GM23248 (cell line): ENCODE measurements at places on chromosomes 16 and 17. TPM values are rescaled to one million over a fixed set of nuclear protein-coding genes. Genes with fewer than 3 reads are reported as not detected.

DNA sequence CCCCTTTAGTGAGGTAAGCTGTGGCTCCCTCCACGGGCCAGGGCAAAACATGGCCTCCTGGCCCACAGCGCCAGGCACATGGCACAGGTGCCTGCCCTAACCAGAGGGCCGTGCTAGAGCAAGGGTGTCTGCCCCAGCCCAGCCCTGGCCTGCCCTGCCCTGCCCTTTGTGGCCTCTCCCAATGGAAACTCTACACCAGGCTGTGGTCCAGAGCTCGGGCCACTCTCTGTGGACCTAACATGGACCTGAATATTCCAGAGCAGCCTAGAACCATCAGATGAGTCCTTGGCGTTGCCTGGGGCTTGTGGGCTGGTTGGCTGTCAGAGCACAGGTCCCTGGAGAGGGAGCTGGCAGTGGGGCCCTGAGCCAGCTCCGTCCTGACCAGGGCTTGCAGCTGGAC is 8.0 kb upstream of the MRPL12 start:
- no peak for DNase-seq

GRCh38 chr17:80730739-80731138 is 186.1 kb downstream of the RPTOR start:
- no peak for DNase-seq

GRCh38 chr16:29765167-29766032 is 12.7 kb upstream of the ZG16 start:
- no peak for DNase-seq

- peak; percentile 59 for DNase-seq
Observed at GRCh38 chr17:61647047-61647446, 56.0 kb upstream of the NACA2 start.

- no peak for DNase-seq
Observed at GRCh38 chr16:87931504-87931903, 4.8 kb downstream of the CA5A start.

DNA sequence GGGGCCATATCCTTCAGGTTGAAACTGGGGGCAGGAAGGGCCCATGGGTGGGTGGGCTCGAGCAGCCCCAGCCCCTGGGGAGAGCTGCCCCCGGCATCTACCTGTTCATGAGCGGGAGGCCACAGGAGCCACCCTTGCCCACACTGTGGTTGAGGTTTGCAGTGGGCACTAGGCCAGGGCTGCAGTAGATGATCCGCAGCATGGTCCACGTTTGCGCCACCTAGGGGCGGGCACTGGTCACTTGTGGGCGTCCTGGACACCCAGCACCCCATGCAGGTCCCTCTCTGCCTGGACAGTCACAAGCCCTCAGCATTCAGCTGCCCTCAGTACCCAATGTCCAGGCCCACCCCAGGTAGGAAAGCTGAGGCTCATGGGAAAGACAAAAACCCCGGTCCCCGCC is 1.8 kb upstream of the JMJD8 start:
- DNase-seq = peak; percentile 74

GRCh38 chr16:50697881-50698767 is 4.7 kb downstream of the NOD2 start:
- DNase-seq = peak; percentile 44

- DNase-seq = no peak
Observed at GRCh38 chr16:22322741-22323140, 25.5 kb downstream of the POLR3E start.

DNA sequence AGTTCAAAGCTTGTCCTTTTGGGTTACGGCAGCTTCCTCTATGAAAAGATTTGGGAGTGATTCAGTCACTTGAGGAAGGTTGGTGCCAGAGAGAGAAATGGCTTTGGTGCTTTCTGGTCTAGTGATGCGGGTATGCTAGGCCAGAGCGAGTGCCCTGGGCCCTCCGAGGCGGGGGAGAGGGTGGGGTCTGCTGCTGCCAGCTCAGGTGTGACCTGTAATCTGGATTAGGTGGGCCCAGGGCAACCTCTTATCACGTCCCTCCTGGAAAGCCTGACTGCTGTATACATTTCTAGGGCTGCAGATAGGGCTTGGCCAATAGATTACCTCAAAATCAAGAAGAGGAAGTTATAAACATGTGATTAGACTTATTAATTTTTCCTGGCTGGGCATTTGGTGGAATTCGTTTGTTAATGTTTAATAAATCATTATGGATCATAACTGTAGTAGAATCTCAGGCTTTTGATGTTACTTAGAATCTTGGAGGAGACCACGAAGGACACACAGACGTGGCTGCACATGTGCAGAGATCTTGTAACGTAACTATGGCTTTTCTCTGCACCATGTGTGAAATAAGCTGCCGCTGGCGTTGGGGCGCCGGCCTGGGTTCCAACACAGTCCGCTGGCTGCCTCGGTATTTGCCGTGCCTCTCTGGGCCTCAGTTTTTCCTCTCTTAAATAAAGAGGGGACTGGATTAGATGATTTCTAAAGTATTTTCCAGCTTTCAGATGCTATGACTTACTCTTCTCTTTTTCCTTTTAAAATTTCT is 1.2 kb downstream of the IRF8 start:
- no peak for DNase-seq

DNA sequence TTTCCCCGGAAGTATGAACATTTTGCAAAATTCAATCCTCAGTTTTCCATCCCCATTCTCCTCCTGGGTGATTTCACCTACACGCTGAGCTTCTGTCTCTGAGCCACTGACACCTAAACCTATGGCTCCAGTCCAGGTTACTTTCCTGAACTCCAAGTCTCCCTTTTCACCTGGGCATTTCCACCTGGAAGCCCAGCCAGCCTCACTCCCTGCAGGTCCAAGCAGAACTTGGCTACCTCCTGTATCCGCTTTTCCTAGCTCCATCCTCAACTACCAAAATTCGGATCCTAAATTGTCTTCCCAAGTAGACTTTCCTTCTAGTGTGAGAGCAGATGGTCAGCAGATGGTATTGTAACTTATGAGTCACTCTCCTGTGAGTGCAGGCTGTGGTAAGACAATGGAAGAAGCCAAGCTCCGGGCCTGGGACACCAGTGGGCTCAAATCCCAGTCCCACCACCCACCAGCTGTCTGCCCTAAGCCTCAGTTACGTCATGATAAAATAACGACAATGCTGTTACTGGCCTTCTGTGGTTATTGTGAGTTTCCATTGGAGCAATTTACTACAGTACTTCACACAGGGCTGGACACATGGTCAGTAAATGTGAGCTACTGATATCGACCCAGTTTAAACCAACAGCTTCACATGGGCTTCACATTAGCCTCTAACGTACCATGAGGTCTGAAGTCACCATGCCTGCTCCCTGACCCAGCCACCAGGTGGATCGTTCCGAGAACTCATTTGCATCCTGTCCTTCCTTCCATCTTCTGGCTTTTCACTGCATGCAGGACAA is 33.3 kb downstream of the PECAM1 start:
- peak; percentile 98 for DNase-seq

GRCh38 chr17:39828443-39828842 is 35.7 kb downstream of the IKZF3 start:
- DNase-seq = no peak

DNA sequence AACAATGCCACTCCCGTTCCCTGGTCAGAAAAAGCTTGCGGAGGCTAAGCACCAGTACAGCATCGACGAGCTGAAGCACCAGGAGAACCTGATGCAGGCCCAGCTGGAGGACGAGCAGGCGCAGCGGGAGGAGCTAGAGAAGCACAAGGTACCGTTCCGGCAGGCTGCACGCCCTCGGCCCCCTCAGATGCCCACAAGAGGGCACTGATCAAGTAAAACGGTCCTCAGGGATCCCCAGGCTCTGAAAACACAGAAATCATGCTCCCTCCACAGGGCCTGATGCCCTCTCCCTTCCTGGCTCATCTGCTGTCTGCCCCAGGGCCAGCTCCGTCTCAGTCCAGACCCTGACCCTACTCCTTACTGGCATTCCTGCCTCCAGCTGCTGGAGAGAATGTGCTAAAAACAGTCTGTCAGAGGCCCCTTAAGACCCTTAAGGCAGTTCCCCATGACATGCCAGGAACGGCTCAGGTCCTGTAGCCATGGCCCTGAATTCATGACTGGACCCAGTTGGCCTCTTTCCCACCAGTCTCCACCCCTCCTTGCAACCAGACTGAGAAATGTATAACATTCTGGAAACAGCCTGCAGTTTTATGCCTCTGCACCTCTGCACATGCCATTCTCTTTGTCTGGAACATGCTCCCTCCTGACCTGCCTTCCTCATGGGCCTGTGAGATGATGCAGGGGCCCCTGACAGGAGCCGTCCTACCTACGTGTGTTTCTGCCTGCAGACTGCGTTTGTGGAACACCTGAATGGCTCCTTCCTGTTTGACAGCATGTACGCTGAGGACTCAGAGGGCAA is 21.8 kb downstream of the DRC3 start:
- peak; percentile 37 for DNase-seq

GRCh38 chr17:4733073-4733531 is 1.9 kb downstream of the MED11 start:
- no peak for DNase-seq

DNA sequence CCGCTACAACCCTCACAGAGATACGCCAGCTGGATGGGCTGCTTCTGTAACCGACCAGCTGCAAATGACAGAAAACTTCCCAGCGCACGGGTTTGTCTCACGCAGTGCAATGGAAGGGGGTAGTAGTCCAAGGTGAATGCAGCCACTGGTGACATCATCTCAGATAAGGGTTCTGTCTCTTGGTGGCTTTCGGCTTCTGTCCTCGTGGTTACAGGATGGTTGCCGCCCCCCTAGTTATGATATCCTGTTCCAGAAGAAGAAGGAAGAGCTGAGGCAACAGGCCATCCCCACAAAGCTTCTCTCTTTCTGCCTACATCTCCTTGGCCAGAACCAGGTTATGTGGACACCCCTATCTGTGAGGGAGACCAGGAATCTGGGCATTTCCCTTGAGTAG is 40.3 kb upstream of the BAHCC1 start:
- DNase-seq = no peak

GRCh38 chr16:87233928-87234327 is 83.3 kb downstream of the C16orf95 start:
- peak; percentile 61 for DNase-seq

- DNase-seq = no peak
Observed at GRCh38 chr16:77057161-77057774, 133.7 kb upstream of the MON1B start.

DNA sequence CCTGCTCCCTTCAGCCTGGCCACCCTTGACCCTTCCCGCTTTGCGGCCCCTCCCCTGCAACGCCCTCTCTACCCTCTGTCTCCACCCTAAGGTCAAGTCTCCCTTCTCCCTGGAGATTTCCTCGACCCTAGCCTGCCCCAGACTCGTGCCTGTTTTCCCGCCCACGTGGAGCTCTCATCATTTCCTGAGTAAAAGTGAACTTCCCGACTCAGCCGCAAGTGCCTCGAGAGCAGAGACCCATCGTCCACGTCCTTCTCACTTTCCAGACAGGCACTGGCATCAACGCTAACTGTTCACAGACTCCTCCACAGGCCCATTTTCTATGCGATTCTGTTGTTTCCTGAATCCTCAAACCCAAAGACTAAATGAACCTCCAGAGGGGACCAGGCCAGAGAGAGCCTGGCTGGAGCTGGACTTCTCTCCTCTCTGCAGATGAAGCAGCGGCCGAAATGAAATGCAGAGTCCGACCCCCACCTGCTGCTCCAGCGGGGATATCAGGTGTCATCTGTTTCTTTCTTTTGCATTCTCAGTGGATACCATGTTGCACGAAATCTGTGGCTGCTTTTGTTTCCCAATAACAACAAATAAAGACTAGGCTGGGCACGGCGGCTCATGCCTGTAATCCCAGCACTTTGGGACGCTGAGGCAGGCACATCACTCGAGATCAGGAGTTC is 52.5 kb downstream of the RTN4RL1 start:
- no peak for DNase-seq

DNA sequence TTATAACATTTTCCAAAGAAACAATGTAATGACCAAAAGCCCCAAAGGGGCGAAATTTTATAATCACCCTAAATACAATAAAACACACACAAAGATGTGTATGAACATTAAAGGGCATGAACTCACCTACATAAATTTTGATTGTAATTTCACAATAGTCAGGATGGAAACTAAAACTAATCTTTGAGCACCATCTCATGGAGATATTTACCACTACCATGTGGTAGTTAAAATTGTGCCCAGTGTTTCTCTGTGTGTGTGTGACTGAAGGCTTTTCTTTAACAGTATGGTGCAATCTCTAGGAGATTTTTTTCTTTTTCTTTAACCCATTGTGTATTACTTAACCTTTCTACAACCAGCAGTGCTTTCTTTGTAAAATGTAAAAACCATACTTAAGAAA is 19.7 kb upstream of the MEIOC start:
- DNase-seq = peak; percentile 75

GRCh38 chr16:79436885-79437284 is 163.7 kb downstream of the MAF start:
- DNase-seq = no peak

DNA sequence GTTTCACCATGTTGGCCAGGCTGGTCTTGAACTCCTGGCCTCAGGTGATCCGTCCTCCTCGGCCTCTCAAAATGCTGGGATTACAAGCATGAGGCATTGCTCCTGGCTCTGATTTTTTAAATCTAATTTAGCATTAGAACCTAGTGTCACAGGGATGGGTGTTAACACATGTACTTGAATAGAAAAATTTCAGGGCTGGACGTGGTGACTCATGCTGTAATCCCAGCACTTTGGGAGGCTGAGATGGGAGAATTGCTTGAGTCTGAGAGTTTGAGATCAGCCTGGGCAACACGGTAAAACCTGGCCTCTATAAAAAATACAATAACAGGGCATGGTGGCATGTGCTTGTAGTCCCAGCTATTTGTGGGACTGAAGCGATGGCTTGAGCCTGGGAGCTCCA is 6.0 kb upstream of the RNF135 start:
- peak; percentile 62 for DNase-seq

DNA sequence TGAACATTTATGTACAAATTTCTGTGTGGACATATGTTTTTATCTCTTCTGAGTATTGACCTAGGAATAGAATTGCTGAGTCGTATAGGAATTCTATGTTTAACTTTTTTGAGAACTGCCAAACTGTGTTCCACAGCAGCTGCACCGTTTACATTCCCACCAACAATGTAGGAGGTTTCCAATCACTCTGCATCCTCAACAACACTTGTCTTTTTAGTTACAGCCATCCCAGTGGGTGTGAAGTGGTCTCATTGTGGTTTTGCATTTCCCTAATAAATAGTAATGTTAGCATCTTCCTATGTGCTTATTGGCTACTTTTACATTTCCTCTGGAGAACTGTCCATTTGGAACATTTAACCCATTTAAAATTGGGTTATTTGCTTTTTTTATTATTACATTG is 36.6 kb upstream of the NACA2 start:
- DNase-seq = no peak

GRCh38 chr16:15502041-15502725 is 67.8 kb downstream of the BMERB1 start:
- DNase-seq = peak; percentile 95

- DNase-seq = no peak
Observed at GRCh38 chr17:80887639-80888175, 103.9 kb upstream of the CHMP6 start.

- DNase-seq = no peak
Observed at GRCh38 chr16:10362077-10362863, 23.6 kb upstream of the ATF7IP2 start.

GRCh38 chr17:29048440-29049368 is 5.8 kb downstream of the PIPOX start:
- peak; percentile 36 for DNase-seq

Gene DOC2B
- total RNA-seq = not detected in 2 replicates

Gene DNAAF8
- total RNA-seq = 0.25 and 0.86 TPM in 2 replicates

Gene NOTUM
- total RNA-seq = not detected in 2 replicates

Gene INTS2
- total RNA-seq = 7.8 and 10.5 TPM in 2 replicates

Gene DBF4B
- 3.8 and 6.5 TPM in 2 replicates for total RNA-seq

Gene TPPP3
- not detected in 2 replicates for total RNA-seq

Gene FBXO39
- 1.1 TPM in 1 of 2 replicates, not detected in the other for total RNA-seq

Gene PRSS27
- 0.76 TPM in 1 of 2 replicates, not detected in the other for total RNA-seq

Gene TRPV3
- 0.89 and 1.1 TPM in 2 replicates for total RNA-seq

Gene ADAP2
- total RNA-seq = not detected in 2 replicates

Gene SHISA6
- not detected in 2 replicates for total RNA-seq
